ENCODE measurements at places on chromosomes 1 and 21. TPM values are rescaled to one million over a fixed set of nuclear protein-coding genes. Genes with fewer than 3 reads are reported as not detected.

APOBEC4 gene
- total RNA-seq: not detected

GRCh38 chr1:7517611-7518330 lies 253.3 kb upstream of the VAMP3 start:
- DNase-seq: no peak

RAB25 gene
- total RNA-seq: not detected

GRCh38 chr1:28755701-28756100 lies 19.0 kb downstream of the YTHDF2 start:
- peak; percentile 59 for DNase-seq

DNA sequence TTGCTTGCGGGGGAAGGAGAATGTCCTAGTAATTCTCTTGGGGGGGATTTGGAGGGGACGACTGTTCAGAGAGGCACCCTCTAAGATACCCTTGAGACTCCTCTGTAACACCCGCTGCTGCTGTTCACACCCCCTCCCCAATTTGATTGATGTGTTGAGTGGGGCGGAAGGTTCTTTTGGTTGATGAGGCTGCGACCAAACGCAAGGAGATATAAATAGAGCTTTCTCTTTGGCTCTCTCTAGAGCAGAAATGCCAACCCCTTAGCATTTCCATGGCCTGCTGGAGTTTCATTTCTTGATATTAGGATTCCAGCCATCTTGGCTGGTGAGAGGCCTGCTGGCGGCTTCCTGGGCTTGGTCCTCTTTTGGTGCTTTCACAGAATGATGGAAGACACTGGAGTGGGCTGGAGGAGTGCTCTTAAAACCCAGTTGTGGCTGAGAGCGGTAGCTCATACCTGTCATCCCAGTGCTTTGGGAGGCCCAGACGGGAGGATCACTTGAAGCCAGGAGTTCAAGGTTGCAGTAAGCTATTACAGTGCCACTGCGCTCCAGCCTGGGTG lies 2.0 kb downstream of the PIK3CD start:
- no peak for DNase-seq

DNA sequence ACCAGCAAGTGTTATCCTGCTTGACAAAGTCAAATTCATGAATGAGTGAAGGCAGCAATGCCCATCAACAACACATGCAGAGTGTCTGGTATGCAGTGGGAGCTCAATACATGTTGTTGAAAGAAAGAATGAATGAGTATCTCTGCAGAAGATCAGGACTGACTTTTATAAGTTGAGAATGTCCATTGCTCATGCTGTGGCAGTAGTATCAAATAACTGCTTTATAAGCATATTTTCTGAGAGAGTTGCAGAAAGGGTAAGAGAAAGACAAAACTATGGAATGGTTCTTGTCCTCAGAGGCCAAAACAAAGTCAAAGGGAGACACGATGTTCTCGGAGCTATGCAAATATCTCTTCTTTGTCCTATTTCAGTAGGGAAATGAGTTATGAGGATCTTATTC lies 288.7 kb downstream of the LMX1A start:
- DNase-seq: no peak

GRCh38 chr1:182430263-182431068 lies 19.5 kb upstream of the RGSL1 start:
- DNase-seq: peak; percentile 6

- no peak for DNase-seq
Measured at GRCh38 chr1:4379451-4380175, 274.8 kb upstream of the AJAP1 start.

GRCh38 chr1:14561014-14561693 lies 37.3 kb upstream of the KAZN start:
- peak; percentile 19 for DNase-seq

GRCh38 chr1:175373786-175374623 lies 181.4 kb upstream of the KIAA0040 start:
- no peak for DNase-seq

TMOD4 gene
- not detected for total RNA-seq

DNA sequence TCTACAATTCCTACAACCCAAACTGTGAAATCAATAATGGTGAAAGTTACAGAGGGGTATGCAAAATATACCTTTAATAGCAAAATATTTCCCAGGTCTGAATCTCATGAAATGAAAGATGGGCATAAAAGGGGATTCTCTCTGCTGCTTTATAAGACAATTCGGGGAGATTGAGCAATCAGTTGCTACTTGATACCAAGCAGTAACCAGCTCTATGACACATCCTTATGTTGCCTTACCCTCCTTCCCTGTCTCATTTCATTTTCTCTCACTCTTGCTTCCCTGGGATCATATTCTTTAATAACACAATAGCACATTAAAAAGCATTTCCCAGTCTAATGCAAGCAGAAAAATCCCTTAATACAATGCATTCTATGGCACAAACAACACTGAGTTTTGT lies 29.0 kb downstream of the ZSWIM5 start:
- peak; percentile 10 for DNase-seq

DNA sequence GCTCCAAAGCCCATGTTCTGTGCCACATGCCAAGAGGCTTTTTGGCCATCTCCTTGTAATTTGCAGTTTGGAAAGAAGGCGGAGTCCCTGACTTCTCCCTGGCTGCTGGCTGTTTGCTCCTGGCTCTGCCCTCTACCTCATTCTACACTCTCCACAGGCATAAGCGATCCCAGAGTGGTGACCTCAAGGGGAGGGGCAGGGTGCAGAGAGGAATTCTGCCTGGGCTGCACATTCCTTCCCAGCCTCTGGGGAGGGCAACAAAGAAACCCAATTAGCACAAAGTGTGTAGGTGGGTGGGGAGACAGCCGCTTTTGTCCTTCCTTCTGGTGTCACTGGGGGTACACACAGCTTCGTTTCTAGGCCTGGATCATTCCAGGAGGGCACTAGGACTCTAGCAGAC lies 95.3 kb downstream of the HIVEP3 start:
- peak; percentile 66 for DNase-seq

DNA sequence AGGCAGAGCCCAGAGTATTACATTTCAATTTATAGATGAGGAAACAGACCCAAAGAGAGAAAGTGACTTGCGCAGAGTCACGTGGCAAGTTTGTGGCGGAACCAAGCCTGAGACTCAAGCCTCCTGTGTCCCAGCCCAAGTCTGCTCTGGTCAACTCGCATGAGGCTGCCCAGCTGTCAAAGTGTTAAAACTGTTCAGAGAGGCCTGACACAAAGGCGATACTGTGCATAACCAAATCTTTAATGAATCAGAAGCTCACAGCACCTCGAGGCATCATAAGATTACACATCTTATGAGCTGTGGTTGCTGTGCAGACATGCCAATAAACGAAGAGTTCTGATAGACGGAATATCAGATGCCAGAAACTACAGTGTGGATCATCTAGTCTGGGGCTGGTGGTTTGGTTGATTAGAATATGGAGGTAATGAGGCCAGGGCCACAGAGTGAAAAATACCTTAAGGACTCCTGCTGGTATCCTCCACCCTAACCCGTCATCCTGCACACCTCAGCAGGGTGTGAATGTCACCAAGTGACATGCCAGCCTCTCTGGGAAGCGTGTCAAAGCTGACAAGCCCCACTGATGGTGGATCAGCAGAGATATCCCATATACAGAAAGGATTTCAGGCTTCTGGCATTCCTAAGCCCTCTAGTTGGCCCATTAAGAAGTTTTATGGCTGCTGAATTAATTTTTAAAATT lies 42.2 kb downstream of the TNNT2 start:
- DNase-seq: no peak

DNA sequence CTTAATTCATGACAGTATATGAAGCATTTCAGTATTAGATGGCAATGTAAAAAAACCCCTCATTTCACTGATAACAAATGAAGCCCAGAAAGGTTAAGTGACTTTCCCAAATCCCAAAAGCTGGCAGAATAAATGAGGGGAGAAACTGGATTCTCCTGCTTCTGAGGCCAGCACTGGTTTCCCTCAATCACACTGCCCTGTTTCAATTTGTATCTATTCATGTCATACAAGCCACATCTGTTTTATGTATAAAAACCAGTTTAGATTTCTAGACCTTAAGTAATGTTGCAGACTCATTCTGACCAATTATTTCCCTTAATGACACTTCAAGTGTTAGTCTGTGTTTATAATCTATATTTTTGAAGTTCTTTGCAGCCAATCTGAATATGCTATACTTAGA lies 16.8 kb downstream of the PLPPR4 start:
- no peak for DNase-seq

DNA sequence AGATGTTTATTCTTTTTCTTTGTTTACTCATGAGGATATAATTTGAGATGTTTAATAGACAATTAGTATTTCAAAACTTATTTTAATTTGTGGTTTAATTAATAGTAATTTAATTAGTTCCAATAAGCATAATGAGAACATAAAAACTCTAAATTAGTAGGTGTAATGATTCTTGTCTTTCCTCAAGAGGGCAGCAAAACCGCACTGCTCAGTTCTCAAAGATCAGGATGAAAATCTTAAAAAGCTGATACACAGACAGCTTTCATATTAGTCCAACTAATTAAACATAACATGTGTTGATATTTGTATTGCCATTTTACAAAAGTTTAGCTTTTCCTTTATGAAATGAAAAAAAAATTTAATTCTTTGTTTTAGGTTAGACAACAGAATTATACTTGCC lies 106.7 kb upstream of the C21orf91 start:
- peak; percentile 24 for DNase-seq

GRCh38 chr1:21671915-21672314 lies 2.8 kb upstream of the RAP1GAP start:
- no peak for DNase-seq

GRCh38 chr1:39178541-39179431 lies 25.7 kb upstream of the MACF1 start:
- DNase-seq: peak; percentile 57

CSF3R gene
- total RNA-seq: not detected

LRRC39 gene
- total RNA-seq: 3.7 TPM

UBE2U gene
- total RNA-seq: not detected

- DNase-seq: no peak
Measured at GRCh38 chr1:206843626-206844025, 21.8 kb upstream of the IL20 start.

OR2L2 gene
- not detected for total RNA-seq

- DNase-seq: no peak
Measured at GRCh38 chr1:19534281-19534680, 48.9 kb upstream of the CAPZB start.

DNA sequence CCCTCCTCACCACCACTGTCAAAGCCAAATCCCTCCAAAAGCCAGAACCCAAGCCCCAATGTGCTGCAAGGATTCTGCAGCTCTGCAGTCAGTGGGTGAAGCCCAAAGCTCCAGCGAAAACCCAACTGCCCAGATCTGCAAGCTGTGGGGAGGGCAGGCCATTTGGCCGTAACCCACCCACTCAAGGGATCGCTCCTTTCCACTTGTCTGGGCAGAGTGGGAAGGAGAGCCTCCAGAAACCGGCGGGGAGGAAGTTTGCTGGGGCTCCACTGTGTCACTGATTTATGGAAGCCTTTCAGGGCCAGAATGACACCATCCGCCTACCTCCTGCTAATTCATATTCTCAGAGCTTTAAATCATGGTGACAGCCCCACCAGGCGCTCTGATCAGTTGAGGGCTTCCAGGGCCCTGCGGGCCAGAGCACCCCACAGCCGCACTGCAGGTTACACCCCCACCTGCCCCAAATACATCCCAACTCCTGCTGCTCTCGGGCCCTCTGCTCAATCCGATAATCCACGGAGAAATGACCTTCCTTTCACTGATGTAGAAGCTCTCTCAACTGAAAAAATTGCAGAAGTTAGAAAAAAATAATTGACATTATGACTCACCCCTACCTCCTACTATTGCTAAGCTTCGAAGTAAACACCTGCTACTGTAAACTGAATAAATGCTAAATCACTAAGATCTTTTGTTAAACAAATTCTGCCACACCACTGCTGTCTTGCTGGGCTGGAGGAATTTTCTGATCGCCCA lies 40.6 kb upstream of the RAB4A start:
- DNase-seq: no peak

ESPN gene
- total RNA-seq: not detected

SUSD4 gene
- total RNA-seq: 1.9 TPM

GRCh38 chr1:54742282-54742681 lies 22.0 kb downstream of the PARS2 start:
- no peak for DNase-seq

GRCh38 chr21:35197992-35198431 lies 148.9 kb upstream of the RUNX1 start:
- DNase-seq: peak; percentile 99

DNA sequence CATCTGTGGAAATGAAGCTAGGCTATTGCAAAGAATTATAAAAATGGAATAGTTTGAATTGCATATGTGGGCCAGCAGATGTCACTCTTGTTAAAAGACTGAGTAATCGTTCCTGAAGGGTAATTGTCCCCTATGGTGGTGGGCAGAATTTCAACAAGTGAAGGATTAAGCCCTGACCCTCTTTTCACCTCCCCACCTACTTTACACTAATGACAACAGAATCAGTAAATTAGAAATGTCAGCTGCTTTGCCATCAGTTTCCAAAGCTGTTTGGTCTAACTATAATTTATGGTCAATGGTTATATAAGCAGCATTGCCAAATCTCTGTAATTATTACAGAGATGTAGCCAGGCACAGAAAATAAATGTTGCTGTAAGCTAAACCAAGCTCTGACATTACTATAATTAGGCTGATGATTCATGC lies 898.6 kb downstream of the AMY1C start:
- no peak for DNase-seq

- no peak for DNase-seq
Measured at GRCh38 chr1:108841703-108842102, 15.2 kb downstream of the AKNAD1 start.

- DNase-seq: no peak
Measured at GRCh38 chr1:175494950-175495349, 248.4 kb downstream of the TNR start.

- DNase-seq: no peak
Measured at GRCh38 chr1:2016123-2016522, 3.0 kb upstream of the GABRD start.

DNA sequence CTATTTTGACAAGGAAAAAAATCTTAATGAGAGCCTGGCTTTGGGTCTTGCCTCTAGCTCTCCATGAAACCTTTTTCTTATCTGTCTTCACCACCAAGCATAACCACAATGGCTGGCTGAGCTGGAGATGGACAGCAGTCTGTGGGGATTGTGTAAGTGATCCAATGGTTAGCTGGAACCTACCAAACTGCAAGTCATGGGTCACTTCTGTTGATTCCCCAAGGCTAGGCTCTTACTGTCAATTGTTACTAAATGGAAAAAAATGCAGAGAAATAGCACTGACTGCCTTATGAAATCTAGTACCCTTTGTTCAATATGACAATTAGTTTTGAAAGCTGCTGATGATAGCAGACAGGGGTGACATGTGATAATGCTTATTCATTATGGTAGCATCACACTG lies 359.0 kb downstream of the ST6GALNAC3 start:
- peak; percentile 2 for DNase-seq

DNA sequence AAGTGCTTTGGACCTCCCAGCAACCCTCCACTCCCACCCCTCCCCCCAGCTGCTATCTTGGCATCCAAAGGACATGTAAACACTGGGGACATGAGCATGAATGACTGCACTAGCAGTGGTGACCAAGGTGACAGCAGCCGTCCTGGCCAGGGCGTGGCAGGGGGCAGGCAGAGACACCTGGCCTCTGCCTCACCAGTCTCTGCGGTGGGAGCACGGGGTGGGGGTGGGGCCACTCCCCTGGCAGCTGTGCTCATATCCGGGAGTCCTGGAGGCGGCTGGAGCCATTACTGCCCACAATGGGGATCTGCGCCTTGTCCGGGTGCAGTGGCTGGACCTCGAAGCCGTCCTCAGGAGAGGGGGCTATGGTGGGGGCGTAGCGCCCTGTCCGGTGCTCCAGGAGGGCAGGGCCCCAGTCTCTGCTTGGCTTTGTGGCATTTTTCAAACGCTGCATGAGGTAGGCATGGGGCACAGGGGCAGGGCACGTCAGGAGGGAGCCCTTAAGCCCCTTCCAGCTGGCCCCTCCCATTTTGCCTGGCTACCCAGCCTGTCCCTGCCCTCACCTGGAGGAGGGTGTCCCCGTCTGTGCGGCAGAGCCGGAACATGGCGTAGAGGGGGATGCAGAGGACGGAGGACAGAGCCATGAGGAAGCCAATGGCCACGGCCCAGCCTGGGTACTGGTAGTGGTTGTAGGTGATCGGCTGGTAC lies 6.0 kb downstream of the CCDC24 start:
- no peak for DNase-seq
